ENCODE measurements at places on chromosomes 11 and 22.

DNA sequence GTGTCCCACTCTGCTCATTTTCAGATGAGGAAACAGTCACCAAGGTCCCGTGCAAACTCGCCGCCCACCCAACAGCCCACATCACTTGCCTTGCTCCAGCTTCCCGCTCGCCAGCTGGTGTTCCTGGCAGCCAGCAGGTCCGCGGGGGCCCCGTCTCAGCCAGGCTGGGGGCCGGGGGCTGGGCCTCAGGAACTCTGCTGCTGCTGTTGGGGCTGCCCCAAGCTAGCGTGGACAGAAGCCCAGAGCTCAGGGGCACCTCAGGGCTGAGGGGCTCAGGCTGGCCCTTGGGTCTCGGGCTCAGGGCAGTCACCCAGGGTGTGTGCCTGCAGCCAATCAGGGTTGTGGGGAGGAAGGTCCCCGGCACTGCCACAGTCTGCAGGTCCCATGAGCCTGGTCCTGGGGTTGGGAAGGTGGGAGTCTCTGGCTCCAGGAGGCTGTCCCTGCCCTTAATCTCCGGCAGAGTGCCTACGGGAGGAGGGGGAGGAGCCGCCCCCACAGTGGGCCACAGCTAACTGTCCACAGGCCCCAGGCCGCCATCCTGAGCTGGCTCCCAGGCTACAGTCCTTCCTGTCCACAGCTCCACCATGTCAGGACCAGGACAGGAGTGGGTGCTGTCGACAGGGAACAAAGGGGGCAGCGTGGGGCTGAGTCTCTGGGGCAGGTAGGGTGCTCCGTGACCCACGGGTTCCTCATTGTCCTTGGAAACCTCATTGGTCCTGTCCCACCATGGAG, 65.2 kb downstream of the ARFGAP3 start:
- DNase-seq: no peak

DNA sequence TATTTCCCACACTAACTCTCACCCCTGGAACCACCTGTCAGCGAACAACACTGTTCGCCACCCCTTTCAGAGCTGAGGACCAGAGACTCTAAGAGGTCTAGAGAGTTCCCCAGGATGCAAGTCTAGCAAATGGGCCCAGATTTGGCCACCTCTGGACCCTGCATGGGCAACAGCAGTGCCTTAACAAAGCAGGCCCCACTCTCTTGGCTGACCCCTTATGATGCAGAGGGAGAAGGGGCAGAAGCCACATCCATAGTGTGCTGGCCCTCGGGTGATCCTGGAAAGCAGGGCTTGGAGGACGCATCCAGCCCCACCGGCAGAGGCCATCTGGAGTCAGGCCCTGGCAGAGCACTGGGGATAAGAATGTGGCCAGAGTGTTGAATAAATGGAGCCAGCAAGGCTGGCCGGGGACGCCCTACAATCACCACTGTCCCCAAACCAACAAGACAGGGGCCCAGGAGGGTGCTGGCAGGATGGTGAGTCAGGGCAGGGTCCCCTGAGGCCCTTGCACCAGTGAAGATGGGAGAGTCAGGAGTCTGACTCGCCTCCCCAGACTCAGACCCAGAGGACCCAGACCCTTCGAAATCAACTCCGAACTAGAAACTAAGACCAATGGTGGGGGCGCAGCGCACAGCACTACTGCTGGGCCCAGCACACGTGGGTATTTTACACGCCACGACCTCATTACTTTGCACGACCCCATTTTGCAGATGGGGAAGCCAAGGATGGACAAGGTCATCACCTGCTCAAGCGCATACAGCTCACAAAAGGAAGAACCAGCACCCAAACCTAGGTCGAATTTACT, 6.5 kb downstream of the CSNK1E start:
- DNase-seq: no peak

GRCh38 chr11:109378034-109378433, 44.0 kb upstream of the C11orf87 start:
- no peak for DNase-seq

GRCh38 chr22:26756675-26757293, 99.4 kb downstream of the MIAT start:
- DNase-seq: no peak

GRCh38 chr22:43837666-43838065, 24.6 kb downstream of the SULT4A1 start:
- no peak for DNase-seq

DNA sequence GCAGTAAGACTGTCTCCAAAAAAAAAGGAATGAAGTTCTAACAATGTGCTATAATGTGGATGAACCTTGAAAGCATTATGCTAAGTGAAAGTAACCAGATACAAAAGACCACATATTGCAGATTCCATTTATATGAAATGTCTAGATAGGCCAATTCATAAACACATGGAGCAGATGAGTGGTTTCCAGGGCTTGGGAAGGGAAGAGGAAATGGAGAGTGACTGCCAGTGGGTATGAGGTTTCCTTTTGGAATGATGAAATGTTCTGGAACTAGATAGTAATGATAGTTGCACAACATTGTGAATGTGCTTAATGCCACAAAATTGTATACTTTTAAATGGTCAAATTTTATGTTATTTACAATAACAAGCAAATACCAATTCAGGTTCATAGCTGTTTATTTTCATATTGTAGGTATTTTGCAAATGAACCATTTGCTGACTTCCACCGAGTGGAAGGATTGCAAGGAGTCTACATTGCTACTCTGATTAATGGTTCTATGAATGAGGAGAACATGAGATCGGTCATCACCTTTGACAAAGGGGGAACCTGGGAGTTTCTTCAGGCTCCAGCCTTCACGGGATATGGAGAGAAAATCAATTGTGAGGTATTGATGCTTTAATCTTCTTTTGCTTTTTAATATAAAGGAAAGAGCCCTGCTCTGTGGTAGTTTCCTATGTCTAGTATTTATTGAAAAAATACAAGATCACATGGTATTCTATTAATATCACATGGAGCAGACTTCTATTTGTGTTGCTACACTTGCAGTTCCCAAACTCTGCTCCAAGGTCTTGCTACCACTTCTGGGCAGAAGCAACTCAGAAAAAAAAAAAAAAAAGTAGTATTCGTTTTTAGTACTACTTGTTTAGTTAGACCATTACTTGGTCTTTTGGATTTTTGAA, 67.7 kb upstream of the SORL1-AS1 start:
- DNase-seq: no peak

DNA sequence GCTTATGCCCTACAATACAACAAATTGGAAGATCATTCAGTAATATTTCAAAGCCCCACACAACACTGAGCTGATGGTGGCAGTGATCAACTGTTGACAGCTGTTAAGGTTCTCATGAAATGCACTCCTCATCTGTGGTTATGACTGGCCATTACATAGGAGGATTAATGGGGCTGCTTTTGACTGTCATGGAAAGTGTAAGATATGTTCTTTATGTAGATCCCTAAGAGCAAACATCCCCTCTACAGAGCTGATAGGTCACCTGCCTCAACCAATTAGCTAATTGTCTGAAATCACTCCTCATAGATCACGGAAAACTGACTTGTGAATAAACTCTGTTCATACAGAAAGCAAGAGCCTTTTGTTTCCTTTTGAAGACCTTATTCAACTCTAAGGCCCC, 78.1 kb downstream of the GAB2 start:
- DNase-seq: no peak

DNA sequence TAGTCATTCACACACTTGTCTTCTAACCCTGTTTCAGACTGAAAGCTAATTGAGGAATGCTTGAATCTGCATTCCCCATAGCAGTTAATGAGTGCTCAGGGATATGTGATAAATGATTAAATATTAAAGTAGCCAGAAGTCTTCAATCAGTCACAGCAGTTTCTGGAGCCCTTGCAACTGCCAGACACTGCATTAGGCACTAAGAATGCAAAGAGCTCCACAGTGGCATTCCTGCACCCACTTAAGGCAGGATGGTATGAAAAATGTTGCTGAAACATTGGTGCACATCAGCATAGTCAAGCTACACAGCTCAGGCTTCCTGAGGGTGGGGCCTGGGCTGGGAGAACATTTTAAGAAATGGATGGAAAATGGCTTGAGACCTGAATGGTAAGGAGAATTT, 6.5 kb downstream of the DTX4 start:
- DNase-seq: no peak

DNA sequence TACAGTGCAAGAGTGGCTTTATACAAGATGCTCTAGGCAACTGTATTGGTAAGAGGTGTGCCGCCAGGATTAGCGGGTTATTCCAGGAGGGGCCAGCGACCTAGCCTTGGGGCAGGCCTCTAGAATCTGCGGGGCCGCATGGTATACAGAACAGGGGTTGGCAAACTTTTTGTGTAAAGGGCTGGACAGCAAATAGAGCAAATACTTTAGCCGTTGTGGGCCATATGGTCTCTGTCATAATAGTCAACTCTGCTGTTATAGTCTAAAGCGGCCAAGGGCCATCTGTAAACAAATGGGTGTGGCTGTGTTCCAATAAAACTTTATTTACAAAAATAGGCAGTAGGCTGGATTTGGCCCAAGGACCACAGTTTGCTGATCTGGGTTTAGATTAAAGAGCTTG, 32.6 kb downstream of the FBLN1 start:
- no peak for DNase-seq

DNA sequence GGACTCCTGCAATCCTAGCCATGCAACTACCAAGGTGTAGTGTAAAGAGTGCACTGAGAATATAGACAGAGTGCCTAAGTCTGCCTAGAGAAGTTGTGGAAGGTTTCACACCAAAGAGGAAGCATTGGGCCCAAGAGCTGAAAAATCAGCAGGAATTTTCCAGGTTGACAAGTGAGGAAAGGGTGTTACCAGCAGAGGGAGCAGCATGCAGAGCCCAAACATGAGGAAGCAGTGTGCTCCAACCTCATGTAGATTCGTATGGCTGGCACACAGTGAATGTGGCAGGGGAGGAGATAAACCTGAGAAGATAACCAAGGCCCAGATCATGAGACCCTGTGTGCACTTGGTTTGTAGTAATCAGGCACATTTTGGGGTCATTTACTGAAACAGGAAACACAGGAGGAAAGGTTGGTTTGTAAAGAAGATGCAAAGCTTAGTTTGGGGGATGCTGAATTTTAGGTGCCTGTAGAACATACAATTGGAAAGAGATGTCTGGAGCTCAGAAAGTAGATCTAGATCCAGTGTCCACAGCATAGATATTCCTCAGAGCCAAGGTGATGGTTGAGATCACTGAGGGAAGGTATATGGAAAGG, 1.7 kb downstream of the HPX start:
- no peak for DNase-seq

DNA sequence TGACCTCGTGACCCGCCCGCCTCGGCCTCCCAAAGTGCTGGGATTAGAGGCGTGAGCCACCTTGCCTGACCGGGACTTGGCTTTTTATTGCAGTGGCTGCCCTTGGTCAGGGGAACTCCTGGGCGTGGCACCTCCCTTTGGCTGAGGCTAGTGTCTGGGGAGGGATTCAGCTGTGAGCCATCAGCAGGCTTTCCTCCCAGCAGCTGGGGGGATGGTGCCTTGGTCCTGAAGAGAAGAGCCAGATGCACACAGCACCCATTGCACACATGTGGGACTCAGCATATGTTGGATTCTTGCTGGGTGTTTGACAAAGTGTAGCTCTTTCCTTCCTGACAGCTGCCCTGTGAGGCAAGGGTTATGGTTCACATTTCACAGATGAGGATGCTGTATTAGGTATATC, 8.4 kb downstream of the CYTH4 start:
- DNase-seq: no peak

- DNase-seq: no peak
Observed at GRCh38 chr11:57662893-57663292, 5.0 kb upstream of the ZDHHC5 start.

GRCh38 chr11:27427183-27427980, 45.2 kb downstream of the LGR4 start:
- no peak for DNase-seq
